Stimulated activated CD4-positive, alpha-beta T cell treated with anti-CD3 and anti-CD28 coated beads, Interleukin-1b, Interleukin-23, amount 100 ng/mL, for 48 hours (primary cell): ENCODE measurements at places on chromosomes 11 and 22.

DNA sequence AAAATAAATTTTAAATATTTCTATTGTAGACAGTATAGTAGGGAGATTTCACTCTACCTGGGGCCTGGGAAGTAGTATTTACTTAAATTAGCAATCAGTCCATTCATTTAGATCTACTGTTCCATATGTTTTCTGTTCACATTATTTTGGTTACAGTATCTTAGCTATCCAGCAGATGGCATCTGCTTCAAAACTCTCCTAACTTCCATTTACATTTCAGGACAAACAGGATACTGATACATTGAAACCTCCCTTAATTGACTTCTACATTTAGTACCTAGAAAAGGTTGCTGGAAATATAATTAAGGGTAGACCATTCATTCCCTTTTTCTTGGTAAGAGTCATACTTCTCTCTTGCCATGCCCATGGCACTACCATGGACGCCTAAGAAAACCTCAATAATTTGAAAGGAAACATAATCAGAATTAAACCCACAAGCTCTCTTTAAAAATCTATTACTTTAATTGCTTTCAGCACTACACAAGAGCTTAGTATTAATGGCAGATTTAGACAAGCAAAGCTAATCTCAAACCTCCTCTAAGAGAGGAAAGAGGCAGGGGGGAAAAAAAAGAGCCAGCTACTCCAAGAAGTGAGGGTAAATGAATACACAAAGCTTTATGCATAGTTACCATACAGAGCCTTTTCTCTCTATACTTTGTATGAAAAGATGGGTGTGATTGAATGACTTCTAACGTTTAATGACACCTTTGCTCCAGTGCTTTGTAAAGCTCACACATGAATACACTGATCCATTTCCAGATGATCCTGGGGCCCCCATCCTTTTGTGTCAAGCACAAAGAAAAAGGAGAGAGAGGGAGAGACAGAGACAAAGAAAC is 131.2 kb upstream of the MTMR2 start:
- no peak for DNase-seq

DNA sequence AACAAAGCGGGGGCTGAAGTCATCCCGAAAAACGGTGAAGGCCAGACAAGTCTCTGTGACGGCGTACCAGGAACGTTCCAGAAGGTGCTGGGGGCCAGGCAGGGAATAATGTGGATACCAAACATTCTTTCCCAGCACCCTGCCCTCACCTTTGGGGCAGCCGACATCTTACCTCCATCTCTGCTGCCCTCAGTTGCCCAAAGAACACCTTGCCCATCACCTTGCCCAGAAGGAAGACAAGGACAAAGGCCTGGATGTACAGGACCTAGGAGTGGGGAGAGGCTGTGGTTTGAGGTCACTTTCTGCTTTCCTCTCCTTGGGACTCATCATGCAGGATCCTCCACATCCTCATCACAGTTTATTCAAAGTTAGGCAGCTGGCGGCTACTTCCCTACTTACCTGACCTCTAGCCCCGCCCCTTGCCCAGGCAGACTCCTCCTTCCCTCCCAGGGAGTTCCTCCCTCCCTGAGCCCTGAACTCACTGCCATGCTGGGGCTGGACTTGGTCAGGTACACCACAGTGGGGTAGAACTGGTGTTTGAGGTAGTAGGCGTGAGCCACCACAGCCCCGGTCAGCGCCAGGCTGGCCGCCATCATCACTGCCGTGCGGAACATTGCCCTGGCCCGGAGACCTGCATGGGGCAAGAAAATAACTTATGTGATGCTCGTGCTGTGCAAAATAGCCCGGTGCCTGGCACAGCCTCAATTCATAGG is 1.2 kb downstream of the SYVN1 start:
- DNase-seq = peak; percentile 70

DNA sequence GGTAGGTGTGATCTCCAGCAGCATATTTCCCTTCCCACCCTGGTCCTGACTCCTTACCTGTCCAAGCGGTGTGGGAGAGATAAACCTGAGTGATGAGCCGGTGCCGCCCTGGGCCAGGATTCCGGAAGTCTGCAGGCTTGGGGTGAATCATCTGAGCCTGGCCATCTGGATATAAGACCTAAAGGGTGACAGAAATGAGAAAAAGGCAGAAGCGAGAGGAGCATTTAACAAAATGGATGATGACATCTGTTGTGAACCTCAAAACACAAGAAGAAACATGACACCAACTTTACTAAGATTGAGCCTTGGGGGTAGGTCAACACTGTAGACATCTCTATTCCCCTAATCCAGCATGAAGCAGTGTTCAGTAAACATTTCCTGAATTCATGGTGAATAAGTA is 62.8 kb downstream of the AAMDC start:
- no peak for DNase-seq

DNA sequence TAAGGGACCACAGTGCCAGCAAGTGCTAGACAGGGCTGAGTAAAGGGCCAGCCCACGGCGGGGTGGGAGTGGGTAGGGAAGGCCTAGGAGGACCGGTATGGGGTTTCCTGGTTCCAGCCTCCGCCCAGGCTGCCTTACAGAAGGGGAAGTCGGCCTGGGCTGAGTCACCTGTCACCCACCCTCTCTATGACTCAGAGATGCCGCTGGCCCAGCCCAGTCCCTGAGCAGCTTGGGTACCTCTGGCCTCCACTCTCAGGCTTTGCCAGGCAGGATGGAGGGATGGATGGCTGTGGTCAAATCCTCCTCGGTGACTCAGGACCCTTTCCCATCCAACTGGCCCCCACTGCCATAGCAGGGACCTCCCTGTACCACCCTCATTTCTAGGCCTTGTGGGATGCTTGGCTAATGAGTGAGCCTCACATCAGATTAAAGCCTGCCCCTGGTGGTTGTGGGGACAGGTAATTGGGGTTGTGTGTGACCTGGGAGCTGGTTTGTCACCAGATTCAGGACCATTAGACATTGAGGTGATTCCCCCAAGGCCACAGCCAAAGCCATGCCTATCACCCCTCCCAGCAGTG is 13.9 kb downstream of the SLC35E4 start:
- DNase-seq = peak; percentile 88

- DNase-seq = no peak
Measured at GRCh38 chr22:20267441-20268278, 458 bp downstream of the RTN4R start.
